ENCODE measurements at places on chromosomes 5 and 9.

- DNase-seq, result no peak
Measured at GRCh38 chr5:129284010-129284409, 176.1 kb upstream of the ADAMTS19 start.

DNA sequence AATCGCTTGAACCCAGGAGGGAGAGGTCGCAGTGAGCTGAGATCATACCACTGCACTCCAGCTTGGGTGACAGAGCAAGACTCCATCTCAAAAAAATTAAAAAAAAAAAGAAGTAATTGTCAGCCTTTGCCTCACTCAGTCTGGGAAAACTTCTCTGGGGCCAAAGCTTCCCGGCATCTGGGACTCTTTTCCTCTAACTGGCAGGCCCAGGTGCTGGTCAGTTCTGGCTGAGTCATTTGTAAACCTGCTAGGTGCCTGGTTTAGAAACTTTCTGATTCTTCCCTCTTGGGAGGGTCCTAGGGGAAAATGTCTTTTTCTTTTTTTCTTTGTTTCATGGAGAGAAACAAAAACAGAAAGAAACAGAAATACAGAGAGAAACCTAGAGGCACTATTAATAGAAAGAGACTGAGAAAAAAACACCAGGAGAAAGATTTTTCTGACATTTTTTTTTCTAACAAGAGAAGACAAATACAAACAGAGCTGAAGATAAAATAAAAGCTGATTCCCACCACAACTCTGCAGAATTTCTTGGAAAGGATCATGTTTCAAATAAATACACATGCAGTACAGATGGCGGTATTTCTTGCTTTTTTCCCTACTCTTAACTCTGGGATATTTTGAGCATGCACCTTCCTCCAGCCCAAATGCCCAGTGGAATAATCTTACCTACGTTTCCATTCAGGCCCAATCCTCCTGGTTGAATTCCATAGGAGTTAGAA lies 22.1 kb upstream of the UBAP2 start:
- no peak for DNase-seq

GRCh38 chr5:157608972-157609565 lies 33.5 kb upstream of the ADAM19 start:
- DNase-seq, result no peak

GRCh38 chr5:43245724-43246385 lies 53.8 kb downstream of the NIM1K start:
- no peak for DNase-seq
